ENCODE measurements at places on chromosomes 2 and 18.

- no peak for DNase-seq
These were observed 15.9 kb upstream of the TXNDC2 start for GRCh38 chr18:9869715-9870430.

DNA sequence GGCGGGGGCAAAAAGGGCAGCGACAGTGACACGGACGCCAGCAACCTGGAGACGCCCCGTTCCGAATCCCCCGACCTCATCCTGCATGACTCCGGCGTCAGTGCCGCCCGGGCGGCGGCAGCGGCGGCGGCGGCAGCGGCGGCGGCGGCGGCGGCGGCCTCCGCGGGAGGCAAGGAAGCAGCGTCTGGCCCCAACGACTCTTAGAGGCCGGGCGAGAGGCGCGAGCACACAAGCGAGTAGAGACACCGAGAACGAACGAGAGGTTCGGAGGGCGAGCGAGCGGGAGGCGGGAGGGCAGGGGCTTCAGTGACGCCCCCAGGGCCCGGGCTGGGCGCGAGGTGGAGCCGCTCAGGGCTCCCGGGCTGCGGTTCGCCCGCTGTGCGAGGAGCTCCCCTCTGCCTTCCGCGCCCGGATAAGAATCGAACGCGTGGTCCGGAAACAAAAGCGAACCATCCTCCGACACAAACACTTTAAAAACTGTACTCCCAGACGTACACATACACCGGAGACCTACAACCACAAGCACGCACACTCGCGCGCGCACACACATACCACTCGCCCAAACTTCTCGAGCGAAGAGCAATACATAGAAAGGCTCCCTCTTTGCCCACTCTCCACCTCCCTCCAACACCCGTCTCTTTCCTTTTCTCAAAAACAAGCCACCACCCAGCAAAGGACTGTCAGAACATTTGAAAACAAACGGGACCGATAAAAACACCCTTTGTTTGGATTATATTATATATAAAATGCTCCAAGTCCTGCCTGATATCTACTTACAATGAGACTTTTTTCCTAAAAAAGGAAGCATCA is 2.8 kb downstream of the SP9 start:
- DNase-seq: no peak

DNA sequence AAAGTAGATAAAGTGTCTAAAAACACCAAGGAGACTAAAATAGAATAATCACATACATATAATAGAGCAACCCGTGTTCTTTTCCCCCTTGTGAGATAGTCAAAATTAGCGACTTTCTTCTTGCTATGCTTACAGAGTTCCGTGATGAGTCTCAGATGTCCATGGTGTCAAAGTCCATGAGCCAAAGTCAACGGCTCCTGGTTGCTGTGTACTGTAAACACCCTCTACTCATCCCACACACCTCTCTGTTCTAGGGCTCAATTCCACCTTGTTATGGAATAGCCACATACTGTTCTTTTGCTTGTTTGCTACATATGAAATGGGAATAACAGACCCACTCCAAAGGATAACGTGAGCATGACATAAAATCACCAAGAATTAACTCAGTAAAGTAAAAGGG is 52.5 kb downstream of the GAREM1 start:
- DNase-seq: no peak

- DNase-seq: no peak
These were observed 83.3 kb downstream of the ALPK2 start for GRCh38 chr18:58545338-58546296.

All from CD4-positive, alpha-beta T cell treated with Interferon alpha-2 for 1 hour (primary cell).